Foreskin melanocyte (primary cell): ENCODE measurements at places on chromosomes 2 and 18.
A peak's percentile ranks its signal among the peaks of the same experiment; 100 is the strongest.

DNA sequence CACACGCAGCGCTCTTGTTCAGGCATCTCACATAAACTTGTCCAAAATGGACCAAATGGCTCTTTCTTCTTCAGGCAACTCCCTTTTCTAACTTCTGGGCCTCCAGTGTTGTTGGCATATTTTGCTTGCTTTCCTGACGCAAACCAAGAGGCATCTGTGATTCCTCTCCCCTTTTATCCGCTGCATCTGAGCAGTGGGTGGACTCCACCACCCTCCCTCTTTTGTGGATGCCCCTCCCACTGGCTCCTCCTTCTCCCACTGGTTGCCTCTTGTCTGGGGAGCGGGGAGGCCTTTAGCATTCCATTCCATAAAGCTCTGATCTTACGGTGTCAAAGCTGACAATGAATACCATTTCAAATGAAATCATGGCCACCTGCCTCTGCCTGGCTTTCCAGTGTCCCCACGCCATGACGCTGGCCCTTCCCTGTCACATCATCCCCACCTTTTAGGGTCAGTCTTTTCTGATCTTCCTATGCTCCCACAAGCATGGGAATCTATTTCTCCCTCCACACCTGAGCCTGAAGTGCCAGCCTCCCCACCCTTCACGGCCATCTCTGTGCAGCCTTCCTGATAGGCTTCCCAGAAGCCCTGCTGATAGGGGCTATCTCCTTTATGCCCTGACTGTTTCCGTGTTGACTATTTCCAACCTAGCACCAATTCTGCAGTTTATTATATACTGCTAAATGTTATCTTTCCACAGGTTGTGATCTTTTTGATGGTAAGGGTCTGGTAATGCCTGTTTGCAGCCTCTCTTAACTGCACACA, 51.5 kb downstream of the RPL37A start:
- DNase-seq: no peak

GRCh38 chr2:23524261-23524706, 139.3 kb downstream of the KLHL29 start:
- peak; percentile 47 for DNase-seq

DNA sequence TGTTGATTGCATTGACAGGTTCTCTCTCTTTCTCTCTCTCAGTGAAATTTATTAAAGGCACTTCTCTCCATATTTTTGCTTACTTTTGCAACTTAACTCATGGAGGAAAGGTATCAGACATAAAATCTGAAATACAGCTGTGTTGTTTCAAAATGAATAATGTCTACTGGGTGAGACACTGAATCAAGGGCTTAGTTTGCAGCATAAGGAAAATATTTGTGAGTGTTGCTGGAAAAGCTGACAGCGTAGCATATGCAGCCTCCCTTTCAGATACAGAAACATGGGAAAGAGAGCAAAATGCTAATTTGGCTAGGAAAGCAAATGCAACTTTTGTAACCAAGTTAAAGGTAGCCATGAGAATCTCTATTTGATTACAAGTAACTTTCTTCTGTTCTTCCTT, 81.5 kb upstream of the COL3A1 start:
- DNase-seq: no peak

GRCh38 chr2:195579776-195580555, 77.1 kb upstream of the SLC39A10 start:
- DNase-seq: no peak

DNA sequence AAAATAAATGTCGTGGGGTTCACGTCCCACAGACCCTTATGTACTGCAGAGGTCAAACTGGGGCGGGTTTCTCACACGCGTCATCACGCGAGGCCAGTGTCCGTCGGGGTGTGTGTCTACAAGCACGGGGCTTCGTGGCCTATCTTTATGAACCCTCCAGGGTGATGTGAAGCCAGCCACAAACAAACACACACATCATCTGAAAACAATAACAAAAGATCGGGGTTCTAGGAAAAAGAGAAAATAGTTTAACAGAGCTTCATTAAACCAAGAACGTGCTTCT, 23.3 kb downstream of the LDLRAD4 start:
- DNase-seq: no peak

DNA sequence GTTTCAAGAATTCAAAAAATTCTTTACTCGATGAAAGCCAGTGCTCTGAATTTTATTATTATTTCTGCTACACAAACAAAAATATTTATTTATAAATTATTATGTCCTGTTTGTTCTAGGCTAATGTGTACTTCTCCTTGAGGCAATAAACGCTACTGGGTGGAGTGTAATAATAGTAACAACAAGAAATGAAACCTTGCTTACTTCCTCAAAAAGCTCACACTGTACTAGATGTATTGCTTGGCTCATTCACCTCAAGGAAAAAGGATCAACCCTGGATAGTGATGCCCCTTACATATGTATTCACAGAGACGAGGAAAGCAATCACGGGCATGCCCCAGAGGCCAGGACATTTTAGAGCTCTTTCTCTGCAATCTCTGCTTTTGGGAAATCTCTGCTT, 685.6 kb upstream of the NXPH2 start:
- DNase-seq: no peak

DNA sequence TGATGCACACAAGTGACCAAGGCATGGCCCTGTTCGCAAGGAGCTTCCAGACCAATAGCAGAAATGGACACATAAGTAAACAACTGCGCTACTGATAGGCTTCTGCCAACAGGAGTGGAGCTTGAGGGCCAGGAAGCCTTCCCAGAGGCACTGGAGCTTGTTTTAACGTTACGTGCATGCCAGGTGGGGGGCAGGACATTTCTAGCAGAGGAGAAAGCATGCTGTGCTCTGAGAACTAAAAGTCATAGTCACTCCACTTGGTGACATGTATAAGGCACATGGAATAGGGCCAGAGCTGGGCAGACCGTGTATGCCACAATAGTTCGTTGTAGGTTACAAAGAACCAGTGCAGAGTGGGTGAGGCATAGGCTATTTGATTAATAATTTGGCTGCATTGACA, 184.2 kb downstream of the NEDD4L start:
- no peak for DNase-seq

GRCh38 chr2:71882949-71883472, 264.7 kb downstream of the CYP26B1 start:
- peak; percentile 72 for DNase-seq

DNA sequence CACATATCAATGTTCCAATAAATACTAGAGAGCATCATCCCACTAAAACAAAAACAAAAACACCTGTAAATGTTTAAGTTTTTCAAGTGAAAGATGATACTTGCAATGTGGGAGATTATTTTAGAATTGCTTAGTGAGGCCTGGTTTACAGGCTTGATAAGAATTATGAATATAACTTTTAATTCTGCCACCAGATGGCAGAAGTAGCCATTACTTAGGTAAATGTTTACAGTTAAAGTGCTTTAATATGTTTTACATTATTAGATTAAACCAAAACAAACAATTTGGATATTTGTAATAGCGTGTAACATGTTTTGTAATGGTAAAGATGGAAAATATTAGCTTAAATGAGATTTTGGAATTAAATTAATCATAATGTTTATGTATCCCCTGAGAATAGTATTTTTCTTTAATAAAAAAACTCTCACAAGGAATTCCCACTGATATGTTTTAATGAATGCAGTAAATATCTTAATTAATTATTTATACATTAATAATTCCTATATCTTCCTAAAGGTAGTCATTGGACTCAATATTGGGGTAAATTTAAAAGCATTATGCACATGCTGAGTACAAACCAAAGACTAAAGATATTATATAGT, 522.0 kb downstream of the SPAG16 start:
- DNase-seq: peak; percentile 7

- no peak for DNase-seq
Measured at GRCh38 chr18:5284808-5285207, 10.7 kb downstream of the ZBTB14 start.

DNA sequence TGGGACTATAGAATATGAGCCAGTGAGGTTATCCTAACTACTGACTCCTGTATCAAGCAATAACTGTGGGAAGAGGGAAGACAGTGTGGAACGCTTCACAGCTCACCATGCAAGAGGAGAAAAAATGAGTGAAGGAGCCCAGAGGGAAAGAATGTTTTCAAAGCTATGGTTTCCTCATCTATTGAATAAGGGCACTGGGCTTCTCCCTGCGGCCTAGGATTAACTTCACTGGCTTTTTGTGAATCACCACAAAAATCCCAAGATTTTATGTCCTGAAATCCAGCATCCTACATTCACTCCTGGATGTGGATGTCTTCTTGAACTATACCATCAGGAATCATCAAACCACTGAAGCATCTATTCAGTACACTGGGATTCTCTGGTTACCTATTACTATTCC, 44.5 kb upstream of the SP5 start:
- DNase-seq: no peak

GRCh38 chr2:144666032-144666431, 146.1 kb upstream of the ZEB2 start:
- DNase-seq: no peak

- no peak for DNase-seq
Measured at GRCh38 chr2:63851691-63852311, 10.1 kb downstream of the UGP2 start.

- no peak for DNase-seq
Measured at GRCh38 chr2:169362894-169363559, 693 bp upstream of the LRP2 start.

DNA sequence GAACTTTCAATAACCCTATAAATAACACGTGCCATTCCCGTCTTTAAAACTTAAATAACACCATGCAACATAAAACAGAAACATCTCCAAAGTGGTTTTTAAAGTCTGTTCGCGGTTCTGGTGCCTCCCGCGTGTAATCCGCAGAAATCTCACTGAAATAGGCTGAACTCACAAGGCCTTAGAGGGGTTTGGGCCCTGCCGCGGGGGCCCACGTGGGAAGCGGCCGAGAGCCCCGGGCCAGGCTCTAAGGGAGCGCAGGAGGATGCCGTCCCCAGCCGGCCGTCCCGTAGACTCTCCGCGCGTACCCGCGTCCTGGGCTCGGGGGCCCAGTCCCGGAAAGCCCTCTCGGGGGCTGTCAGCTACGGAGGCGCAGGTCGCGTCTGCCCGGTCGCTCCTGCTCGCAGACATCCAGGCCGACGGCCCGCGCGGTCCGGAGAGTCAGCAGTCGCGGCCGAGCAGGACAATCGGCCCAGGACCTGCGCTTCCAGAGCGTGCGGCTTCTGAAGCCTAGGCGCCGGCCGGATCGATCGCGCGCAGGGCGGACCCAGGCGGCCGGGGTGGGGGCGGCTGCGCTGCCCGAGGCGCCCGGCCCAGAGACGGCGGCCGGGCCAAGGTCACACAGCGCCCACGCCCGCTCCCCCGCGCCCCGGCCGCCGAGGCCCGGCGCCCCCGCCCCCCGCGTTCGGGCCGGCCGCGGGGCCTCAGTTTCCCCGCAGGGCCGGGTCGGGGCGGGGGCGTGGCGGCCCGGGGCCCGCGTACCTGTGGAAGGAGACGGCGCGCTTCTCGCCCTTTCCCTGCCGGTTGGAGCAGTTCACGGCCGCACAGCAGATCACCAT, 558 bp downstream of the THAP4 start:
- DNase-seq: no peak

DNA sequence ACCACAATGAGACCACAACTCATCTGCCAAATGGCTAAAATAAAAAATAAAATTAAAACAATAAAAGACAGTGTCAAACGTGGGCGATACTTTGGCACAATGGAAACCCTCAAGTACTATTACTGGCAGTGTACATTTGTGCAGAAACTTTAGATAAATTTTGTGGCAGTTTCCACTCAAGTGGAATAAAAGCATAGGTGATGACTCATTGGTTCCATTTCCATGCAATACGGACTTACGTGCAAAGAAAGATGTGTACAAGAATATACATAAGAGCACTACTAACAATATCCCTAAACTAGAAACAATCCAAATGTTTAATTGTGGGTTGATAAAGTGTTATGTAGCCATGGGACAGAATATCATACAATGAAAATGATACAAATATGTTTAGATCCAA, 259.0 kb upstream of the HNMT start:
- DNase-seq: no peak
